DMS79 treated with DMSO at 0.1 percent for 48 hours (cell line): ENCODE measurements at places on chromosomes 11 and 22.
A peak's percentile ranks its signal among the peaks of the same experiment; 100 is the strongest.

- DNase-seq, result no peak
These were observed at the start of gene P4HA3 for GRCh38 chr11:74311352-74311926. Gene P4HA3, minus strand, starts transcription at chr11:74311640. Its CDS starts 29 bp downstream, at chr11:74311611.

DNA sequence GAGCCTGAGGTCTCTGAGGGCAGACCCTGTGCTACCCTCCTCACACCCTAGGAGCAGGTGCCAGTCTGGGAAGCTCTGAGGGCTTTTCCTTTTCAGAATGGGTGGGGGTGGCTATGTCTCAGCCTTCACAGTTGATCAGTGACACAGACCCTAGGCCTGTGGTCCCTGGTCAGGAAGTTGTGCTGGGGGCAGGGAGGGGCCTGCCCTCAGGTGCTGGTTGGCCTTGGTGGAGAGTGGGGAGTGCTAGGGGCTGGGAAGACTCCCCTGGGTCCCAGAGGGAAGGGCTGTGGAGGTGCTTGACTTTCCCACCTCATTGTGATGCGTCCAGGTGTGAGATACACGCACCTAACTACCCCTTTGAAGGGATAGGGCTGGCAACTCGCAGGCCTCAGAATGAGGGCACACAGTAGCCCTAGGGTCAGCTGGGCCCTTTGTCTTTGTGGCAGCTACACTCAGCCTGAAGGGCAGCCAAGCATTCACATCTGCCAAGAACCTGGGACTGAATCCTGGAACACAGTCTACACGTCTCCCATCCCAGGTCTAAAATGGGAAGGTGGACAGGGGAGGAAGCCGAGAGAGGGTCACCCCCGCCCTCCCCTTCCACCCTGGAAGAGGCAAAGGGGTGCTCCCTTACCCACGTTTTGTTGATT lies 31.2 kb upstream of the ATXN10 start:
- no peak for DNase-seq

DNA sequence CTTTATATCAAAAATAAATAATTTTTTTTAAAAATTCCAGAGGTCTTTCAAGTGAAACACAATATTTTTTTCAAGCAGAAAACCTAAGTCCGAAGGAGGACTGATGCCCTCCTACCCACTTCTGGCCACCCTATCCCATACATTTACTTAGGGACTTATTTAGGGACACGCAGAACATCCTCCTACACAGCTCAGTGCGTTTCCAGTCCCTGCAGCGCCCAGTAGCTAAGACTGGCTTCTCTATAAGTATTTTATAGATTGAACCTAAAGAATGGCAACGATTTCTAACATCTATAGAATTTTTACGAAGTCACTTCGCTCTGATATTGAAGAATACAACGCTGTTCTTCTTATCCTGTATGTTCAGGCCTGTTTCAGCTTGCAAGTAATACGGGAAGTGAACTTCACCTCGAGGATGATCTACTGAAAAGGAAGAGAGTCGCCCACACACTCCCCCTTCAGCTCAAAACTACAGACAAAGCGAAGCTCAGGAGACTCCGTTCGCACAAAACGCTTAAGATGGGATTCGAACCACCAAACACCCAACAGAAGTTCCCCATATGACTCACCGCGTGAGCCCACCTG lies 328 bp downstream of the CHEK2 start:
- DNase-seq, result no peak

DNA sequence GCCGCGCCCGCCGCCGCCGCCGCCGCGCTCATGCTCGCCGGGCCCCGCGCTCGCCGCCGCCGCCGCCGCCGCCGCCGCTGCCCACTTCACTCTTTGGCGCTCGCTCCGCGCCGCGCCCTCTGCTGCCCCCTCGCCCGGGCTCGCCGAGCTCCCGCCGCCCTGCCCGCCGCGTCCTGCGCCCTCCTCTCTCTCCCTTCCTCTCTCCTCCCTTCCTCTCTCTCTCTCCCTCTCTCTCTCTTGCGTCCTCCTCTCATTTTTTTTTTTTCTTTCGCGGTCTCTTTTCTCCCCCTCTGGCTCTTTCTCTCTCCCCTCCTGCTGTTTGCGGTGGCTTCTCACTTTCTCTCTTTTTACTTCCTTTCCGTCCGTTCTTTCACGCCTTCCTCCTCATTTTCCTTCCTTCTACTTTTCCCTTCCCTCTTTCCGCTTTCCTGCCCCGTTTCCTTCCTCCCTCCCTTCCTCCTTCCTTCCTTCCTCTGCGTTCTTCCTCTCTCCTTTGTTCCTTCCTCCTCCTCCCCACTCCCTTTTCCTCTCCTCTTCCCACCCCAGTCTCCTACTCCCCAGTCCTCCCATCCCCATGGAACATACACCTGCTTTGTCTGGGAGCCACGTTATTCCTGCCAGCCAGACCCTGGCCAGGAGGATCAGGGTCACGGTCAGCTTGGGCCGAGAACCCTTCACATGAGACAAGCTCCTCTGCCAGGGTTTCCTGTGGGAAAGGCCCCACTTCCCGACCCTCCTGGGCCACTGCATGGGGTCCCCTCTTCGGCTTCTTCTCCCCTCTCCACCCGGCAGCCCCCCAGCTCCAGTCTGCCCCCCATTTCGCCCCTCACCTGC lies 19.3 kb upstream of the SHISAL1 start:
- peak; percentile 9 for DNase-seq

- no peak for DNase-seq
These were observed 5.1 kb downstream of the MPZL3 start for GRCh38 chr11:118247041-118247440.

DNA sequence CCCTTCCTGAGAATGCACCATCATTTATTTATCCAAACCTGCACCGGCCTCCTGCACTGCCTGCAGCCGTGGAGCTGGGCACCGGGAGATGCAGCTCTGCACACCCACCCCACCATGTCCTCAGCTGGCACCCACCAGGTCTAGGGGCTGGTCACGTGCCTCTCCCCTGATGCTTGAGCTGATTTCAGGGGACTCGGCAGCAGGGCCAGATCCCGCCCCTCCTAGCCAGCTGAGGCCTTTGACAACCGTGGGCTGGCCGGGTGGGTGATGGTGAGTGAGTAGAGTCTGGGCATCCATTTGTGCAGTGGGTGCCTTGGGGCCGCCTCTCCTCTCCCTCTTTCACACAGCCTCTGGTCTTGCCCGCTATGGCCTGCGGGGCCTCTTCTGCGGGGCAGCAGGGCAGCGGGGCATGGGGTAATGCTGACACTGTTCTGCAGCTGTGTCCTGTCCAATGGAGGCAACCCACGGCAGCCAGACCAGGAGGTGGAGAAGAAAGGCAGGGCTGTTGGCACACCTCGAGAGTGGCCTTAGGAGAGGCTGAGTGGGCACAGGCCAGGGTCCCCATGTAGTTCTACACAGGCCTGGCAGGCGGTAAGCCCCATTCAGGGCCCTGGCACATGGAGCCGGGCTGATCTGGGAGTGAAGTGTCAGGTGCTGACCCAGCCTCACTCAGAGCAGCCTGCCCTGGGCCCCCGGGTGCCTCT lies 38.5 kb upstream of the PRODH start:
- no peak for DNase-seq

- no peak for DNase-seq
These were observed 292.0 kb downstream of the BRD1 start for GRCh38 chr22:49535527-49536125.

DNA sequence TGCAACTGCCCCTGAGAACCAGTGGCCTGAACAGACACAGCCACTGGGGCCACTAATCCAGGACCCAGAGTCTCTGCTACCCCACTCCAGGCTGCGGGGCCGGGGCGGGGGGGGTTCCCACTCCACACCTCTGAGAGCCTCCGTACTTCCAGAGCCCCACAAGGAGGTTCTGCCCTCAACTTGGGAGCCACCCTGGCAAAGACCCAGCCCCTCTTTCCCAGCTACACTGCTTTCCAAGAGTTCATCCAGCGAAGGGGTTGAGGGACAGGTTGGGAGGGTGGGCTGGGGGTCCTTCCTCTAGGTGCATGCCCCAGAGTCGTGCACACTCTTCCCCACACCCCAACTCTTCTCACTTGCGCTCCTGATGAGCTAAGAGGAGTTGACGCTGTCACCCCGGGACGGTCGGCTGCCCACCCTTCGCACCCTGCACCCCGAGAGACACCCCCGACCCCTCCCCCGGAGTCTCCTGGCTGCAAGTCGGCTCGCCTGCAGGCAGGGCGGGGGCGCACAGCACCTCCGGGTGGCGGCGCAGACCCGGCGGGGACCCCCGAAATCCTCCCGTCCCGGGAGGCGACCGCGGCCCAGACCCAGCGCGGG lies 531 bp downstream of the RAB3IL1 start:
- no peak for DNase-seq

DNA sequence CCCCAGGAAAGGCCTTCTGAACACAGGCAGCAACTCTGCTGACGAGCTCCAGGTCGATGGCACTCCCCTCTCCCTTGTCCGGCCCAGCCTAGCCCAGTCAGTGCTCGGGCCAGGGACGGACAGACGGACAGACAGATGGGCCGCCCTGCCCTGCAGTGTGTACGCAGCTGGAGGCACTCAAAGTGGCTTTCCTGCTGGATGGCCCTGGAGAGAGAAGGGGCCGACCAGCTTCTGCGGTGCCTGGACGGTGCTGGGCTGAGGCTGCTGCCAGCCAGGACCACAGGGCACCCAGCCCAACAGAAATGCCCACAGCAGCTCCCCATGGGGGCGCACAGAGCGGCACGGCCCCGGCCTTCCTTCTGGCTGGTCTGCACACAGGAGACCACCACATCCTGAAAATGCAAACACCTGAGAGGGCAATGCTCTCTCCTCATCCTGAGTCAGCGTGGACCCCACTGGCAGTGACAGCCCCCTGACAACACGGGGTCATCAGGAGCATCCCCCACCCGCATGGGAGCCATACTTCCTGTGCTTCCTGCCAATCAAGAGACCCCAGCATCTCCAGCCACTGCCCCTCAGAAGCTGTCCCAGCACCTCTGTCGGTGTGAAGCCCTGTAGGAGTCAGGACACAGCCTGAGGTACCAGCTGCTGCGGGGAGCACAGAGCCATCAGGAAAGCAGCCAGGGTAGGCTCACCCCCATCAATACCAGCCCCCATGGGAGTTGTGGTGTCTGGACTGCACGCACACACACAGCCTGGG lies 692 bp upstream of the MOB2 start:
- DNase-seq, result no peak

GRCh38 chr22:37581504-37581903 lies 1.6 kb upstream of the LGALS2 start:
- DNase-seq, result no peak

- DNase-seq, result no peak
These were observed 29.5 kb downstream of the DKK3 start for GRCh38 chr11:11978792-11979487.
